ENCODE measurements at places on chromosomes 4 and X.

- DNase-seq = no peak
Observed at GRCh38 chr4:80646061-80646460, 310.5 kb downstream of the CFAP299 start.

GRCh38 chrX:54482839-54483593, 13.0 kb downstream of the FGD1 start:
- no peak for DNase-seq

DNA sequence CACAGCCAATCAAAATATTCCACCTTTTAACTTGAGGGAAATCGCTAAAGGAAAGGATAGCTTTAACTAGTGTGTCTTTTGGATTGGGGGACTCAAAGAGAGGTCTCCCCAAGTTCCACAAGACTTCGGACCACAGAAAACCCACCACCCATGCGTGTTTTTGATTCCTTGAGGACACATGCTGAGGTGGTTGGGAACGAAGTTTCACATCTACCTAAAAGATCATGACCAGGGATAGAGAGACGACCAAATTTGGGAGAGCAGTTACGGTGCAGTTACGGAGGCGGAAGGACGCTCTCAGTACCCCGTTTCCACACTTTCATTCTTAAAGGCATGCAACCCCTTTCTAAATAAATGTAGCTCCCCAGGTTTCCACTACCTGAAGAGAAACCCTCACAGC, 1.1 kb downstream of the PCYT1B start:
- no peak for DNase-seq

- peak; percentile 96 for DNase-seq
Observed at GRCh38 chrX:129982300-129983251, at the start of gene BCORL1. Gene BCORL1, plus strand, starts transcription at chrX:129982635. Its CDS starts 22,597 bp downstream, at chrX:130005232.

DNA sequence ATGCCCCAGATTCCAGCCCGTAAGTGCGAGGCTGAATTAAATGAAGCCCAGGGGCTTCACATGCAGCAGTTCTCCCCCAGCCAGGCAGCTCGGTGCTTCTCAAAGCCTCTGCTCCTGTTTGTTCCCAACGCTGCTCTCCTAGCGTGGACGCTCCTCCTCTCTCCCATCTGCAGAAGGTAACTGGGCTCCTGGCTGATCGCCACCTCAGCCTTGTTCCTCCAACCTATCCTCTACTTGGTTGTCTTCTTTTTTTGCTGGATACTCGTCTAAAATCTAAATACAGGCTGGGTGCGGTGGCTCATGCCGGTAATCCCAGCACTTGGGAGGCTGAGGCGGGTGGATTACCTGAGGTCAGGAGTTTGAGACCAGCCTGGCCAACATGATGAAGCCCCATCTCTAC, 70.3 kb downstream of the NSUN7 start:
- no peak for DNase-seq

- peak; percentile 65 for DNase-seq
Observed at GRCh38 chrX:47218920-47219815, 687 bp downstream of the CDK16 start.

DNA sequence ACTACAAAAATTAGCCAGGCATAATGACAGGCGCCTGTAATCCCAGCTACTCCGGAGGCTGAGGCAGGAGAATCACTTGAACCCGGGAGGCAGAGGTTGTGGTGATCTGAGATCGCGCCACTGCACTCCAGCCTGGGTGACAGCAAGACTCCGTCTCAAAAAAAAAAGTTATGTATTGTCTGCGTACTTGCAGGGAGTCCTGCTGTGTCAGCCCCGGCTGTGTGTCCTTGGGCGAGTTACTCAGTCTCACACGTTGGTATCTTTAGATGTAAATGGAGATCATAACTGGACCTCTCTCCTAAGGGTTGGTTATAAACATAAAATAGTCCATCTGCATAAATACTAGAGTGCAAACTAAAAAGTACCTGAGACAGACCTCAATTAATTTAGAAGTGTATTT, 22.7 kb upstream of the TBC1D14 start:
- no peak for DNase-seq

GRCh38 chr4:1242506-1243450, 6.2 kb downstream of the CTBP1 start:
- no peak for DNase-seq

- DNase-seq = peak; percentile 45
Observed at GRCh38 chrX:153781428-153782047, 697 bp downstream of the SRPK3 start.

- no peak for DNase-seq
Observed at GRCh38 chr4:8846826-8847225, 24.8 kb downstream of the HMX1 start.

- DNase-seq = no peak
Observed at GRCh38 chrX:48306175-48306574, 50.3 kb downstream of the SSX3 start.

DNA sequence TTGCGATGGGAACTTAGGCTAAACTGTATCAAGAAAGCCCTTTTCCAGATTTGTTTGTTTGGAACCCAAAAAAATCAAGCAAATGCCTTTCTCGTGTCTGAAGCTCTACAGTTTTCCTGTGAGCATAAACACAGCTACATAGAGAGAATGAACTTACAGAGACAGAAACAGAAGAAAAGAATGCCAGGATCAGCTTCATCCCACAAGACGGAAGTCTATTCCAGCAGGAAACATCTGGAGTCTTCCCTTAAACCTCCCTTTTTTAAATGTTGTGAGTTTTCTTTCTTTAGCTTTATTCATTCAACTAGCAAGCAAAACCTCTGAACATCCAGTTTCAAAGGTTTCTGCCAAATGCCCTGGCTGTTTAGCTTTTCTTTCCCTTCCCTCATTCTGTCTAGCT, 32.6 kb upstream of the ZFP42 start:
- DNase-seq = no peak

GRCh38 chrX:119669424-119670037, 23.4 kb downstream of the SEPTIN6 start:
- no peak for DNase-seq

DNA sequence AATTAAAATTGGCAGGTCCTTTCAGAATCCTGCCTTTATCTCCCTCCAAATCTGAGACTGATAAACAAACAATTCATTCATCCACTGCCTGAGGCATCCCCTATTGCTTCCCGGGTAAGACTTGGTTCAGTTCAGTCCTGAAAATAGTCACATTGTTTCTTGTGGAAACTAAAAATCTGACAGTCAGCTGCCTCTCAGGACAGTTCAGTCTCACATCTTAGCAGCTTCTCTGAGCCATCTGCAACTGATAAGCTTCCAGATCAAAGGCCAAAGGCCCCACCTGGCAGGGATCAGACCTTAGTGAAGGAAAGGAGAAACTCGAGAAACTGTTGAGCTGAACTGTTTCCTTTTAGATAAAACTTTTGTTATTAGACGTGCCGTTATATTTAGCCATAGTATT, 264.5 kb downstream of the IL15 start:
- peak; percentile 7 for DNase-seq

DNA sequence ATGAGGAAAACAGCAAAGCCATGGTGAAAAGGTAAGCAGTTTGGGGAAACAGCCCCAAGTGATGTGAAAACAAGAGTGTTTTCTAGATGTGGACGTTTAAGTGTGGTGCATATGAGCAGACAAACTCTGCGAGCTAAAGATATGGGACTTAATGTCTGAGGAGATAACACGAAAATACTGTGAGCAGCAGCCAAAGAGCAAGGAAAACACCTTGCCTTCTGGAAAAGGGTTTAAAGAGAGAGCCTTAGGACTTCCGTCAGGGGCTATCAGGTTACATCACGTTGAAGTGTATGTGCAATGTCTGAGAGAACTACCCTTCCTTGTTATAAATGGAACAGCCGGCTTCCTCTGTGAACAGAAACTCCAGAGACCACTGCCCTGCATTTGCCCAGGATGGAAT, 54.2 kb downstream of the LEF1 start:
- peak; percentile 8 for DNase-seq

- no peak for DNase-seq
Observed at GRCh38 chr4:180641495-180641894, 1601.7 kb upstream of the TENM3 start.

DNA sequence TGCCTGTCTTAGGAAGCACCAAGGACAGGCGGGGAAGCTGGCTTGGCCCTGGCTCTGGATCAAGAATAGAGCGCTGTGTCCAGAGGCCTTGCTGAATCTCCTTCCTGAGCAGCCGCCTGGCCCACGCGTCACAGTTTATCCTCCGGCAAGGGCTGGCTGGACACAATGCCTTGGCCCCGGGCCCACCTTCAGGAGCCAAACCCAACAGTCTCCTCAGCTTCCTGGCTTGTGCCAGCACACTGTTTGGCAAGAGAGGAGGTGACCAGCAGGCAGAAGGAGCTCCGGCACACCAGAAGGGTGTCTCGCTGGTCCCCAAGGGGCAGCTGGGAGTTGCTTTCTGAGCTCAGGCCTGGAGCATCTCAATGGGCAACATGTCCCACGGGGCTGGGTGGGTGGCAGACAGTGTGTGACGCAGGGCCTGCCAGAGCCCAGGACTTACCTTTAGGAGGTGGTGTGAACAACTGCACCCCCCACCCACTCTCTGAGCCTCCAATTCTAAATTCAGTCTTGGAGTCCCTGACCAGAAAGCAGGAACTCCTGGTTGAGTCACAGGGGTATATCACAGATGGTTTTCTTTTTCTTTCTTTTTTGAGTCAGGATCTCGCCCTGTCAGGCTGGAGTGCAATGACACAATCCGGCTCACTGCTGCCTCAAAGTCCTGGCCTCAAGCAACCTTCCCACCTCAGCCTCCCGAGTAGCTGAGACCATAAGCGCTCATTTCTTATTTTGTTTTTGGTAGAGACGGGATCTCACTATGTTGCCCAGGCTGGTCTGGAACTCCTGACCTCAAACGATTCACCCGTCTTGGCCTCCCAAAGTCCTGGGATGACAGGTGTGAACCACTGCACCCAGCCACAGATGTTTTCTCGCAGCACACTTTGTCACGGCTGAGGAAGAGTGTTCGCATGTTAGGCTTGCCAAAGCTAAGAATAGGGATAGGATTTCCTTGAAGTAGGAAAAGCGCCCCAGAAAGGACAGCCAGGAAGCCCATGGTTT, 361.2 kb downstream of the BCOR start:
- no peak for DNase-seq

GRCh38 chr4:172819353-172819752, 349.3 kb upstream of the GALNT7 start:
- no peak for DNase-seq

GRCh38 chr4:47326025-47326424, 137.5 kb downstream of the COMMD8 start:
- peak; percentile 48 for DNase-seq

DNA sequence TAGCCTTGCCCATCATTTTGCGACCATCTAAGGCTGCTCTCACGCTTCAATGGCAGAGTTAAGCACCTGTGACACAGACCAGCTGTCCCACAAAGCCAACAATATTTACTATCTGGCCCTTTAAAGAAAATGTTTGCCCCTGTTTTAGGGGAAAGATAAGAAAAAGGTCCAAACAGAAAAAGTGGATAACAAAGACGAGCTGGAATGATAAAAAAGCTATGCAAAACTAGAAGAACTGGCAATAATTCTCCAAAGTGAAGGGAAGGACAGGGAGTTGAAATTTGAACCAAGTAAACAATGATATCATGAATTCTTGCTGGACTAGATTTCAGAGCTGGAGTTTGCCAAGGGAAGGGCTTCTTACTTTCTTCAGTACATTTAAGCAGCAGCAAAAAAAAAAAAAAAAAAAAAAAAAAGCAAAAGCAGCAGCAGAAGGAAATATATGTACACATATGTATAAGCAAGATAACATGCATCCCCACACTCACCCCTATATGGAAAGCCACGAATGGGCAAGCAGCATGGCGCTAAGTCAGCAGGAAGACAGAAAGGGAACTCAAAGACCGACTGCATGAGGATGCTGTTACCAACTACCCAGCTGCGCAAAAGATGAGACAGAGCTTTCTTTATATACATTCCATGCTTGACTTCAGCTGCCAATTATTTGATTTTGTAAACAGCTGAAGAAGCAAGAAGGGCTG, 12.5 kb downstream of the TRAPPC2 start:
- DNase-seq = no peak

- no peak for DNase-seq
Observed at GRCh38 chr4:150328496-150328895, 250.3 kb downstream of the DCLK2 start.

DNA sequence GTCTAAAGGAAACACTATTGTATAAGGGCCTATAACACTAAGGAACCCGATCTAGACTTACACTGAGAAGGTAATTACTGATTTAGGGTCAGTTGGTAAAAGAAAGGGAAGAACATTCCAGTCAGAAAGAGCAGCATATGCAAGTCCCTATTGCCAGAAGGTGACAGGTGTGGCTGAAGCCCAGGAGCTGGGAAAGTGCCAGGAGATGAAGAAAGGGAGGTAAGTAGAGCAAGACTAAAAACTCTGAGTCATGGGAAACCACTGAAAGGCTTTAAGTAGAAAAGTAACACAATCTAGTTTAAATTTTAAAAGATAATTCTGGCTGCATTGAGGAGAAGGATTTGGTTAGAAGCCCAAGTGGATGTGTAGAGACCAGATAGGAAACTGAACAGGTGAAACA, 77.7 kb upstream of the INTU start:
- no peak for DNase-seq

DNA sequence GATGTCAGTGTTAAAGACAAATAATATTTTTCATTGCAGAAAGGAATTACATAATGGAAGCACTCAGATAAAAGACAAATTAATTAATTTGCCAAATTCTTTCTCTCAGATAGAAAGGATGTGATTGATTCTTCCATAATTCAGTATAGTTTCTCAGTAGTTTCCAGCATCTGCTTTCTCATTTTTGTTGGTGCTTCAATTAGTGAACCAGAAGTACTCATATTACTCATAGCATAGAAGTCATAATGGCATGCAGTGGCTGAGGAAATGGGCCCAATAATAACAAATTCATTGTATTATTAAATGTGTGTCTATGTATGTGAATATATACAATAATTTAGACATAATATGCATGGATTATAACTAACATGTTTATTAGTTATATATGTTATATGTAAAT, 393.3 kb upstream of the TRAM1L1 start:
- DNase-seq = no peak

GRCh38 chr4:115108850-115109249, 4.6 kb downstream of the NDST4 start:
- no peak for DNase-seq

Data from NCI-H82 (cell line).